ENCODE measurements at places on chromosomes 4 and X.
A peak's percentile ranks its signal among the peaks of the same experiment; 100 is the strongest.

DNA sequence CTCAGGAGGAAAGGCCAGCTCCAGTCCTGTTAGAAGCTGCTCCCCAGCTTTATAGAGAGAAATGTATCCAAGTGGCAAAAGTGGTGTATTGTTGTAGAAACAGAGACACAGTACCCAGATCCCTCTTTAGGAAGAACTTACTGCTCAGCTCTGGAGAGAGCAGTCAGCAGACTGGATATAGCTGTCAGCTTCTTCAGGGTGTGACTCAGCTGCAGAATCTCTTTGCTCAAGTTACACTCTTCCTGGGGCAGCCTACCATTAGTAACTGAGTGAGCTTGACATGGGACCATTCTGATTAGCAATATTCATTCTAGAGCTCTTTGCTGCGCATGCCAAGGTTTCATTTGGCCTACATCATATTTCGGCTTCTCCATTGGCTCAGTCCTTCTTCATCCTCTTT lies 40.5 kb downstream of the ATP1B4 start:
- no peak for DNase-seq

DNA sequence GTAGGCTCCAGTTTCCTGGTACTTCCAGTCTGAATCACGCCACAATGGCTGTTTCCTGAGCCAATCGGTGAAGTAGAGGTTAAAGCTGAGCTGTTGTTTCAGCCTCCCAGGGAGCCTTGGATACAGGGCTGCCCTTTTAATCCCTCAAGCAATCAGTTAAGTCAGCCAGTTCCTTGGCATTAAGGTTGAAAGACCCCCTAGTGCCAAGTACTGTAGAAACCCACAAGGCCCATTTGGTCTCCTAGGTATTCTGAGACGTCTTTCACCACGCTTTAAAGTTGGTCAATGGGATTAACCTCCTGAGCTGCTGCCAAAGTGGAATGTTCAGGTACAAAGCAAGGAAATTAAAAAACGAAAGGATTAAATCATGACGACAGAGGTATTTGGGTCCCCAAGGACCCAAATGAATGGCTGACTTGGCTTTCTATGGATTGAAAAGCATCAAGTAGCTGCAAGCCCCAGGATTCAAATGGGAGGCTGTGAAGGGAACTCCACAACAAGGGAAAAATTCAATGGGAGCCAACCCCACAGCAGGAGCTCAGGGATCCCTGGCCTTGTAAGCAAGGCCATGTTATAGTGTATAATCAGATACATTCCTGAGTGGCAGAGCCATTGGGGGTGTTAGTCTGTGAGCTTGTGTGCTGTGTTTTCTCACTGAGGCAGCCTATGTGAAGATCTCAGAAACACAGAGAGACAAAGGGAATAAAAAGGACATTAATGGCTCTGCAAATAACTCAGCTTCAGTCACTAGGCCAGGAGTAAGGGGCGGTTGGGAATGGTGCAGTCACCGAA lies 86.0 kb downstream of the ATG4A start:
- DNase-seq, result no peak

DNA sequence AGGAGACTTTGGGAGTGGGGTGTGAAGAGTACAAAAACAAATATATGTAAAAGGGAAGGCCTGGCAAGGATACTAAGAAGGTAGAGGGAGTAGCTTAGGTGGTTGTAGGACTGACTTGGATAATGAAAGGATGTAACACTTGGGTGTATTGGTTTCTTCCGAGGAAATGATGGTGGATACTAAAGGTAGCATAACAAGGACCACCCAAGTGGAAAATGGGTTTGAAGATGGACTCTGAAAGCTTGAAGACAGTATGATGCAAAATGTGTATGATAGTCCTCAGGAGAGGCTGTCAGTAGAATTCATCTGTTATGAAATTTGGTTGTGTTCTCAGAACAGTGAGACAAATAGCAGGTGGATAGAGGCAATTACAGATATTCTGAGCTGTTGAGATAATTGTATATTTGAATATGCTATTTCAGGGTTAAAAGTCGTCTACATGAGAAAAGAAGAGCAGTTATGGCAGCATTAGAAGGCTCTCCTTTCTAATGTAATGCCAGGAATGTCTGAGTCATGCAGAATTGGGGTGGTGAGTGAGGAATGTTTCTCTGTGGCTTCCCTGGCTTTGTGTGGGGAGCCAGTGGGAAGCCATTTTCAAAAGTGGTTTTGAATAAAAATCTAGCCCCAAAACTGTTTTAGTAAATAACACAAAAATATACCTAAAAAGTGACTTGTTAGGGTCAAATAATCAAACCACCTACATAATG lies 75.6 kb downstream of the FHIP1A start:
- peak; percentile 38 for DNase-seq

- no peak for DNase-seq
Measured at GRCh38 chrX:17814557-17814956, 46.5 kb downstream of the RAI2 start.

DNA sequence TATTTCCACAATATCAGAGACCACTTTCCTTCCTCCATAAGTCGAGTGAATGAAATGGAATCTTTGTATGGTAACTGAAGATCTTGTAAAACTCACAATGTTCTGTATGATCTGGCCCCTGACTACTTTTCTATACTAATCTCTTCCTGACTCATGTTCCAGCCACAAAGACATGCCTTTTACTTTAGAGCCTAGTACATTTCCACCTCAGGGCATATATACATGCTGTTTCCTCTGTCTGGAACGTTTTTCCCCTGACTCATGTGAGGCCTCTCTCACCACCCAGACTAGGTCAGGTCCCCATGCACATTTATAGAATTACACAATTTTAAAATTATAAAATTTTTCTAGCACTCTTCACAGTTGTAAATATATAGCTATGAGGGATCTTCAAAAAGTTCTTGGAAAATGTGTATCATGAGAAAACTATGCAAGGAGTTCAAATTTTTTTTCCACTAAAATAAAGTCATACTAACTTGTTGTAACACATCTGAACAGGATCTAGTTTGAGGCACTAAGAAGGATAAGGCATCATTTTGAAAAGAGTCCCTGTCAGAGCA lies 208.8 kb downstream of the SH2D1A start:
- no peak for DNase-seq

DNA sequence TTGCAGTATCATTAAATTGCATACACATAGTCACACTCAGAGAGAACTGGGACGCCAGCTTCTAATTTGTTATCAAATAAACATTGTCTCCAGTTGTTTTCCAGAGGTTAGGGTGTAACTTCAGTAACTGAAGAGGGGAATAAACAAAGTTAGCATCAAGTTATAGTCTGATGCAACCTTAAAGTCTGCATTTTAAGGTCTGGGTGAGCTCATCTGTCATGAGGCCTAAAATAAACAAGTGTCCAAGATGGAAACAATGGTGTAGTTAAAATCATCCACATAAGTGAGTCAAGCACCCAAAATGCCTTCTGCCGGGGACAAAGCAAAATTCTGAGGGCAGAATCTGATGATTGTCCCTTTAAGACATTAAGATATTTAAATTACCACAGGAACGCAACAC lies 70.3 kb upstream of the EMCN start:
- no peak for DNase-seq

- DNase-seq, result no peak
Measured at GRCh38 chr4:119026662-119027444, 108.8 kb upstream of the MYOZ2 start.

GRCh38 chrX:67917421-67918010 lies 373.7 kb downstream of the AR start:
- DNase-seq, result no peak

GRCh38 chr4:8664976-8665375 lies 72.4 kb downstream of the CPZ start:
- no peak for DNase-seq

DNA sequence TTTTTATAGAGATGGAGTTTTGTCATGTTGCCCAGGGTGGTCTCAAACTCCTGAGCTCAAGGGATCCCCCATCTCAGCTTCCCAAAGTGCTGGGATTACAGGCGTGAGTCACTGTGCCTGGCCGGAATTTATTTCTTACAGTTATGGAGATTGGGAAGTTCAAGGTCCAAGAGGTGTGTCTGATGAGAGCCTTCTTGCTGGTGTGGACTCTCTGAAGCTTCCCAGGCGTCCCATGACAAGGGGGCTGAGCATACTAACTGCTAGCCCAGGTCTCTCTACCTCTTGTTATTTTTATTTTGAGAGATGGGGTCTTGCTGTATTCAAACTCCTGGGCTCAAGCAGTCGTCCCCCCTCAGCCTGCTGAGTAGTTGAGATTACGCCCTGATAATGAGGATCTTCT lies 2.9 kb upstream of the NSD2 start:
- DNase-seq, result peak; percentile 84
